CD14-positive monocyte (primary cell): ENCODE measurements at places on chromosomes 16 and 17.

GRCh38 chr17:79304884-79305283, 230.3 kb downstream of the ENGASE start:
- no peak for DNase-seq

- no peak for DNase-seq
These were observed 27.9 kb downstream of the SLFN12 start for GRCh38 chr17:35404360-35404759.

- DNase-seq = no peak
These were observed 13.2 kb downstream of the GALK1 start for GRCh38 chr17:75751676-75752404.

DNA sequence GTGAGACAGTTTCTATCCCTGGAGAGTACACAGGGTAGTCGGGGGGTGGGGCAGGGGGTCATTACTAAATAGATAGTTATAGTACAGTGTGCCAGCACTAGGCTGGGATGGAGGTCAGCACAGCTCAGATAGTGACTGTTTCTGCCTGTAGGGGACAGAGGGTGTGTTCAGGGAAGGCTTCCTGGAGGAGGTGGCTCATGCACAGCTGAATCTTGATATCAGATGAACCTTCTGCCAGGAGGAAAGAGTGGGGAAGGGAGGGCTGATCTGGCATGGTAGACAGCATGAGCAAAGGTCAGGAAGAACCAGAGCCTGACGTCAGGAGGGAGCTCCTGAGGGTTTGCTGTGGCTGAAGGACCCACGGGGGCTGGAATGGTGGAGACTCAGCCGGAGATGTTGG, 56.6 kb downstream of the OR1D5 start:
- no peak for DNase-seq

GRCh38 chr16:81817296-81817695, 38.2 kb downstream of the PLCG2 start:
- no peak for DNase-seq

- DNase-seq = no peak
These were observed 157.2 kb upstream of the FOXF1 start for GRCh38 chr16:86353148-86353547.

DNA sequence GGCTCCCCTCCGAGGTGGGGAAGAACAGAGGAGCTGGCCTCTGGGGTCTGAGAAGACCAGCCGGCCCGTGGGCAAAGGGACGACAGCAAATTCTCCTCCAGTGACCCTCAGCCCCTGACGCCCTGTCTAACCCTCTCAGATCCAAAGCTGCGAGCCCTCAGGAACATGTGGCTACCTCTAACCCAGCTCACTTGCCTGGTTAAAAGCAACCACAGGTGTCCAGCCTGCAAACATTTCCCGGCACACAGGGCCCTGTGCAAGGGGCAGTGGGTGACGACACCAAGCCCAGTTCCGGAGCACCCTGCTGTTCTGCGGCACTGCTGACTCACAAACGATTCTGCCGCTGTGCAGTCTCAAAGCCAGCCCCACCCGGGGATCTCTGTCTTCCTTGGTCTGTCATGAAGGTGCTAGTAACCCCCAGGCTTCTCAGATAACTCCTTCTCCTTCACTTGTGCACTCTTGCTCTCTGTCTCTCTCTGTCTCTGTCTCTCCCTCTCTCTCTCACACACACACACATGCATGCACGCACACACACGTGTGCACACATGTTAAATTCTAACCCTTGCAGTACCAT, 23.0 kb downstream of the WNT3 start:
- no peak for DNase-seq

DNA sequence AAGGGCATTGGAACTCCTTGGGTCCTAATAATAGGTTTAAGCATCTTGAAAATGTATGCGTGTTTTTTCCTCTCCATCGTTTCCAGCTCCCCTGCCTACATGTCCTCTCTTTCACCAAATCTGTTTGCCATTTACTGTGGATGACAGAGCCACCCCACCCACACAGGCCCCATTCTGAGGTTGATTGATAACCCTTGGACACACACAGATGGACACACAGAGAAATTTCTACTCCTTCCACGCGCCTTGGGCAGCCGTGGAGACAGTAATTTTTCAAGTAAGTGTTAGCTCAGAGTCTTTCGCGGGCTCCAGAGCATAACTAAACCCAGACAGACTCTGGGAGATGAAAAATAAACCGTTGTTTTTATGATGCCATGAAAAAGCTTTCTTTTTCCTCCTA, 103.3 kb upstream of the NLRP1 start:
- DNase-seq = no peak

DNA sequence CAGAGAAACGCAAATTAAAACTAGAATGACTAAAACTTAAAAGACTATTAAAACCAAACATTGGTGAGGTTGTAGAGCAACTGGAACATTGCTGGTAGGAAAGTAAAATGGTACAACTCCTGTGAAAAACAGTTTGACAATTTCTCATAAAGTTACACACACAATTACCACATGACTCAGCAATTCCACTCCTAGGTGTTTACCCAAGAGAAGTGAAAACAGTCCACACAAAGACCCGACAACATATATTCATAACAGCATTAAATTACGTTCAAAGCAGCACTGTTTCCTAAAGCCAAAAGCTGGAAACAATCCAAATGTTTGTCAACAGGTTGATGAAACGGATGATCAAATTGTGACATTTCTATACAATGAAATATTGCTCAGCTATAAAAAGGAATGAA, 26.5 kb upstream of the ALOX12 start:
- no peak for DNase-seq

GRCh38 chr16:82037251-82037650, 2.2 kb downstream of the HSD17B2 start:
- no peak for DNase-seq

GRCh38 chr16:85774136-85774535, 23.2 kb upstream of the C16orf74 start:
- DNase-seq = no peak

GRCh38 chr16:85917012-85917411, 18.1 kb downstream of the IRF8 start:
- DNase-seq = no peak

- no peak for DNase-seq
These were observed 44.7 kb upstream of the PRSS54 start for GRCh38 chr16:58339452-58339981.

- DNase-seq = no peak
These were observed 372.8 kb upstream of the MAF start for GRCh38 chr16:79973320-79973719.

DNA sequence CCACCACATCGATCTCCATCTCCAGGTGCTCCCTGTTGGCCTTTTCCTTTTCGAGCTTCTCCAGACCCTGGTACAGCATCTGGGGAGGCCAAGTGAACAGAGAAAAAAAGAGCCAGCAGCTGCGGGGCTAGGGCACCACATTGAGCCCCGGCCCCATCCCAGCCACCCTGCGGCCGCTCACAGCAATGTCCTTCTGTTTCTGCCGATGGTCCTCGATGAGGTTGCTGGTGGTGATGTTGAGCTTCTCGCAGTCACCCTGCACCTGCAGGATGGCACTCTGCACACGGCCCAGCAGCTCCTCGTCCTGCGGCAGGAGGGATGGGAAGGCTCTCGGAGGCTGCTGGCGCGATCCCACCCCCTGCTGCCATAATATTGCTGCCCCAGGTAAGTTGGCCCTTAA, 15.5 kb downstream of the UBALD2 start:
- DNase-seq = no peak

DNA sequence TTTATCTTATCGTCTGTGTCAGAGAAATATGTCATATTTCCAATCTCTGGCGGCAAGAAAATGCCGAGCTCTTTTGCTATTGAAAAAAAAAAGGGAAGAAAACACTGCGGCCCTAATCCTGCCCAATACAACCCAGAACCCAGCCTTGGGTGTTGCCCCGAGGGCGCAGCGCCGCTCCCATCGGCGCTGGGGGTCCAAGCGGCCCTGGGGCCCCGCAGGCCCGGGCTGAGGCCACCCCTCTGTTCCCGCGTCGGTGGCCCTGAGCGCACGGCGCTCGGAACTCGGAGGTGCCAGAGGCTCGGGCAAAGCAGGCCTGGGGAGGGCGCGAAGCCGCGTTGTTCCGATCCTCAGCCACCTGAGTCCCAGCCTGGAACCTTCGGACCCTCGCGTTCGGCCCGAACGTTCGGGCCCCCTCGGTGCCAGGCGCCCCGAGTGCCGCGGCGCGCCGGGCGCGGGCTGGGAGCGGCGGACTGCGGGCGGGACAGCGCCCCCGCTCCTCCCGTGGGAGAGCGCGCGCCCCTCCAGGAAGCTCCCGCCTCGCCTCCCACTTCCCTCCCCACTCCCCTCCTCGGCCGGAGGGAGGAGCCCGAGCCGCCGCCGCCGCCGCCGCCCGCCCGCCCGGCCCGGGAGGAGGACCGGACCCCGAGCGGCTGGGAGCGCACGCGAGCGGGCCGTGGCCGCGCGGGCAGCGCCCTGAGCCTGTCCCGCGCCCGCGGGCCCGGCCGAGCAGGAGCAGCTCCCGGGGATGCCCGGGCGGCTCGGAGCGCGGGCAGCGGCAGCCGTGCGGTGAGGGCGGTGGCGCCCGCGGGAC, at the start of gene CPNE2:
Gene CPNE2 (plus strand): TSS at position 609 of the 811 bp plus-strand sequence. CDS start 18,160 bp downstream, outside the sequence.
- no peak for DNase-seq

DNA sequence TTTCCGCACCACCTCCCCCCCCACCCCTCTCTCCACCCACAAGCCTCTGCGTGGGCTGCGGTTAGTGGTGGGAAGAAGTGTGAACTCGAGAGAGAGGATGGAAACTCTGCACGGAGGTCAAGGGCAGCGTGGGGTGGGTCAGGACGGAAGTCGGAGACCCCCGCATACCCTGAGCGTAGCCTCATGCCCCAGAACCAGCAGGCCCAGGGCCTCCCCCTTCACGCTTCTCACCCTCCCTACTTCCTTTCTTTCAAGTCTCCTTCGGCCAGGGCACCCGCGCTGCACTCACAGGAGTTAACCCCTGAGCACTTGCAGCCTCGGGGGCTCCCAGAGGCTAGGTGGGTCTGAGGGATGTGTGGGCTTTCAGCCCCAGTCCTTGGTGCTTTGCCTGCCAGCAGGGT, 9.2 kb downstream of the TBKBP1 start:
- DNase-seq = no peak

DNA sequence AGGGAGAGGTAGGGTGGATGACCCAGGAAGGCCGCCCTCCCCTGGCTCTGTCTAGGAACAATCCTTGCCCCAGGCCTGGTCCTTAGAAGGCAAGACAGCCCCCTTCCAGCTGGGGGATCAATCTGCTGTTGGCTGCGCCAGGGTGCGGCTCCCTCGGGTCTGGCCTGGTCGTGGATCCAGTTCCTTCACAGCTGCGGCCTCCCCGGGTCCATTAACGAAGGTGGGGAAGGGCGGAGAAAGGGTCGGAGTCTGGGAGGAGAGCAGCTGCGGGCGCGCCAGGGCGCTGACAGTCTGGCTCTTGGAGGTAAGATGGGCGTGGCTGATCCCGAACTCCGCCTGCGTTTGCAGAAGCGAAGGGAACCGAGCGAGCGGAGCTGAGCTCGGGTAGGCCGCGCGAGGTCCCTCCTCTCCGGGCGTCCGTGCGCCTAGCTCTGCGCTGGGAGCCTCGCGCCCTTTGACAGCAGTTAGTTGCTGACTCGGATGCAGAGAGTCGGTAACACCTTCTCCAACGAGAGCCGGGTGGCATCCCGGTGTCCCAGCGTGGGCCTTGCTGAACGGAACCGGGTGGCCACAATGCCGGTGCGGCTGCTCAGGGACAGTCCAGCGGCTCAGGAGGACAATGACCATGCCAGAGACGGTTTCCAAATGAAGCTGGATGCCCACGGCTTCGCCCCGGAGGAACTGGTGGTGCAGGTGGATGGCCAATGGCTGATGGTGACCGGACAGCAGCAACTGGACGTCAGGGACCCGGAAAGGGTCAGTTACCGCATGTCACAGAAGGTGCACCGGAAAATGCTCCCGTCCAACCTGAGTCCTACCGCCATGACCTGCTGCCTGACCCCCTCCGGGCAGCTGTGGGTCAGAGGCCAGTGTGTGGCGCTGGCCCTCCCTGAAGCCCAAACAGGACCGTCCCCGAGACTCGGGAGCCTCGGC, at the start of gene HSPB9:
Gene HSPB9 (plus strand): TSS at position 434 of the 933 bp plus-strand sequence. CDS start 47 bp downstream, at position 481.
- DNase-seq = no peak

DNA sequence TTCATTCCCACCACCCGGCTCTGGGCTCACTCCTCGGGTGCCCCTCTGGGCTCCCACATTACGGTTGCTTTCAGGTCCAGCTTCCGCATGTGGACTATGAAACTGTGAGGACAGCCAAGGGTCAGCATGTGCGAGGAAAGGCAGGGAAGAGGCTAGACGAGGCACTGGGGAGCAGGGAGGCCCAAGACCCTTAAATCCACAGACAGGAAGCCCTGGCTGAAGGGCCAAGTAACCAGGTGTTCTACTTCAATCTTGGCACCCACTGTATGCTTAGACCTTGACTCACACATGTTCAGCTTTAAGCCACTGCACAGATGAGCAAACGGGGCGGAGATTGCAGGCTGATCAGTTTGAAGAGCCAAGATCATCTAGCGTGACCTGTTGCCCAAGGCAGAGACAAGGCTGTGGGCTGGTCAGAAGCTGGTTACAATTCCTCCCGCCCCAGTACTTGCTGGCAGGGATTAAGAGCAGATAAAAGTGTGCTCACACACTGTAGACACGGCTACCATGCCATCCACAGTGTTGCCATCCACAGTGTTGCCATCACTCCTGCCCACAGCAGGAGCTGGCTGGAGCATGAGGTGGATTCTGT, at the start of gene CES4A:
Gene CES4A (plus strand): TSS at position 393 of the 592 bp plus-strand sequence. CDS start 184 bp downstream, at position 577.
- DNase-seq = no peak

DNA sequence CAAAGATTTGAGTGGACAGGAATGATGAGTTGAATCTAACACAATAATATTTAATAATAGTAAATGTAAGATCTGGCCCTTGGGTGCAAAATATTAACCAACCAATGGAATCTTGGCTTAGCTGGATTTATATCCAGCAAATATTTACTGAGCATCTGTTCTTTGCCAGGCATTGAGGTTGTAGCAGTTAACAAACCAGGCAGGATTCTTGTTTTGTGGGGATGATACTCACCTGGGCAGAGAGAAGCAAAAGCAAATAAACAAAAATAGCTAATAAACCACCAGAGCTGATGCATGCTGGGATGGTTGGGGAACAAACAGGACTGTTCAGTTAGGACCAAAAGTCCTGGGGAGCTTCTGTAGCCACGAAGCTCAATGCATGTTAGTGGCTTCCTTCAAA, 84.1 kb upstream of the CDH13 start:
- no peak for DNase-seq

DNA sequence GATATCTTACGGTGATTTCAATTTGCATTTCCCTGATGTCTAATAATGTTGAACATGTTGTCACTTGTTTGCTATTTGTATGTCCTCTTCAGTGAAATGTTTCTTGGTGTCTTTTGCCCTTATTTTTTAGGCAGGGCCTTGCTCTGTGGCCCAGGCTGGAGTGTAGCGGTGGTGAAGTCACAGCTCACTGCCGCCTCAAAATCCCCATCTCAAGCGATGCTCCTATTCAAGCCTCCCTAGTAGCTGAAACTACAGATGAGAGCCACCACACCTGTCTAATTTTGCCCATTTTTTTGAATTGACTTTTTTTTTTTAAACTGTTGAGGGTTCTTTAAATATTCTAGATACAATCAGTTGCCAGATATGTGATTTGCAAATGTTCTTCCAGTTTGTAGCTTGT, 8.3 kb downstream of the UBE2G1 start:
- DNase-seq = no peak

- no peak for DNase-seq
These were observed 7.6 kb upstream of the MAP2K6 start for GRCh38 chr17:69406941-69407340.

DNA sequence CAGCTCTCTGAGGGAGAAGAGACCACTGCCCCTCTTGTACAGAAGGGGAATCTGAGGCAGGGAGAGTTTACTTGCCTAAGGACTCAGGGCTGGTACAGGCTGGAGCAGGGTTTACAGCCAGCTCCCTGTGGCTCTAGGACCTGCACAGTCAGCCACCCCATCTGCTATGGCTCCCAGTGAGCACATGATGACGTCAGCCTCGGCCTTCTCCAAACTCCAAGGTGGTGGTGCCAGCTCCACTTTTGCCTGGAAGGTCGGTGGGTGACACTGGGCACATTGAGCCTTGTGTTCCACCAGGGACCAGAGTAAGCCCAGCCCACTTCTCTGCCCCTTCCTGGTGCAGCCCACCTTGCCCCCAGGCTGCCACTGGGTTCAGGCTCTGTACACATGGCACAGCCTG, 202.2 kb downstream of the ENGASE start:
- no peak for DNase-seq
